ENCODE measurements at places on chromosomes 3 and 15.

DNA sequence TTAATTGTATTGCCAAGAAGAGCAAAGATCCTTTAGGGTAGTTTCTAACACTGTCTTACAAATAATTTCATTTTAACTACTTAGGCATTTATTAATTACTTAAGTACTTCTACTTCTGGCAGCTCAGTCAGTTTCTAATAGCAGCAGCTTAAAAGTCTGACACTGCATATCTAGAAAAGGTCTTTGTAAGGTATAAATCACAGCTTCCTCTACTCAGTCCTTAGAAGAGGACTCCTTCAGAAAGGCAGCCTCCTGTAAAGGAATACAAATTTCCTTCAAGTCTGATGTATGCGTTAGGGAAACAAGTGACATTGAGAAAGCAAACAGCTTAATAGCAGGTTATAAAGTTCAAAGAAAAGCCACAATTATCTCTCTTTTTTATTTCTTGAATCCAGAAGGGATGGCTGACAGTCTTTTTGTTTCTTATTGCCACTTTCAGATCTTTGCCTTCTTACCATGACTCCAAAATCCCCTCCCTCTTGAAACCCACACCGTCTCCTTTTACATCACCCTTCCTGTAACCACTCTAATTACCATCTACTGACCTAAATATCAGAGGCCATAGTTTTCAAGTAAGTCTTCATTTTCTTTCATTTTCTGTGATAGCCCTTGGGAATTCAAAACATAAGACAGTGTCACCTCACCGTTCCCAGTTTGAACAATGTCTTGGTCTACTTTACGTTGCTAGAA is 109.5 kb downstream of the CGGBP1 start:
- no peak for DNase-seq

DNA sequence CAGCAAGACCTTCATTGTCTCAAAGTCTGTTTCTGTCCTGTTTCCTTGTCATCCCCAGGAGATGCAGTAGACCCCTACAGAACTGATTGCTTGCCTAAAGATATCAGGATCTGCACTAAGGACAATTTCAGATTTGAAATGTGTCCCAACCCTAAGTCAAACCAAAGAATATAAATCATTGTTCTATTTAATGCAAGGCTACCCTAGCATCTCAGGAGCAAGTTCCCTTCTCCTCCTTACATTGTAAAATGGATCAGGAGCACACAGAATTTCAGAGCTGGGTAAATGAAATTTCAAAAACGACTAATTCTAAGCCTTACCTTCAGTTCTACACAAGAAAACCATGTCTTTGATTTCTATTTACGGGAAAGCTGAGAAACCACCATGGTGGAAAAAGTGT is 360.9 kb upstream of the KCNH8 start:
- DNase-seq: no peak

- no peak for DNase-seq
These were observed 21.7 kb upstream of the CCDC39 start for GRCh38 chr3:180700941-180701340.

DNA sequence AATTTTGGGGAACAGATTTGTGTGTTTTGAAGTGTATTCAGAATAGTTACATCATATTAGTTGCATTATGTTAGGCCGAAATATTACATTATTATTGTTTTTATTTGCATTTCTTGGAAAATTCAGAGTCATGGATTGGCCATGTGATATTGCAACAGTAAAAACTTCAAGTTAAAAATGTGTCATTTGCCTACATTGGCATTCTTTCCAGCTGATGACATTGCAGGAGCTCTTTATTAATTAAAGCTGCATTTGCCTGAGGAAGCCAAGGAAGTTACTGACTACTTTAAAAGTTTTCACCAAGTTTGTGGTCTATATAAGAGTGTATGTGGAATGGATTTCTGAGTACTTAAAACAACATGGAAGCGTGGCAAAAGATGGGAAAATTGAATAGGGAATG is 726.4 kb upstream of the SGO1 start:
- DNase-seq: no peak

- DNase-seq: no peak
These were observed 233.3 kb downstream of the RBMS3 start for GRCh38 chr3:29514170-29514569.

- DNase-seq: no peak
These were observed 15.7 kb downstream of the GOLIM4 start for GRCh38 chr3:168080022-168080421.

DNA sequence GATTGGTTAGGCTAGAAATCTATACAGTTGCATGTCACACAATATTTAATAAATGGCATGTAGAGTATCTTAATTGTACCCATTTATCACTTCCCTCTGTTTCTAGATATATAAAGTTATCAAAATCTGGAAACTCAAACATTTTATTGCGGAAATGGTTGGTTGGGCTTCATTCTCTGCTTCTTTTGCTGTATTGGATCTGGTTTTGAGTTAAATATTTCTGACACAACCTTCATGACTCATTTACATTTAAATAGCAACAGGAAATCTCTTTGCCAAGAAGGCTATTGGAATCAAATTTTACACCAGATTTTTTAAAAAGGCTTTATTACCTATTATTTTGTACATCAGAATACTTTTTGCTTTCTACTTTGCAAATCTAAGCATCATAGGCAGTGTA is 153.8 kb downstream of the EBLN2 start:
- no peak for DNase-seq

GRCh38 chr3:161316006-161316689 is 55.2 kb downstream of the SPTSSB start:
- DNase-seq: no peak

DNA sequence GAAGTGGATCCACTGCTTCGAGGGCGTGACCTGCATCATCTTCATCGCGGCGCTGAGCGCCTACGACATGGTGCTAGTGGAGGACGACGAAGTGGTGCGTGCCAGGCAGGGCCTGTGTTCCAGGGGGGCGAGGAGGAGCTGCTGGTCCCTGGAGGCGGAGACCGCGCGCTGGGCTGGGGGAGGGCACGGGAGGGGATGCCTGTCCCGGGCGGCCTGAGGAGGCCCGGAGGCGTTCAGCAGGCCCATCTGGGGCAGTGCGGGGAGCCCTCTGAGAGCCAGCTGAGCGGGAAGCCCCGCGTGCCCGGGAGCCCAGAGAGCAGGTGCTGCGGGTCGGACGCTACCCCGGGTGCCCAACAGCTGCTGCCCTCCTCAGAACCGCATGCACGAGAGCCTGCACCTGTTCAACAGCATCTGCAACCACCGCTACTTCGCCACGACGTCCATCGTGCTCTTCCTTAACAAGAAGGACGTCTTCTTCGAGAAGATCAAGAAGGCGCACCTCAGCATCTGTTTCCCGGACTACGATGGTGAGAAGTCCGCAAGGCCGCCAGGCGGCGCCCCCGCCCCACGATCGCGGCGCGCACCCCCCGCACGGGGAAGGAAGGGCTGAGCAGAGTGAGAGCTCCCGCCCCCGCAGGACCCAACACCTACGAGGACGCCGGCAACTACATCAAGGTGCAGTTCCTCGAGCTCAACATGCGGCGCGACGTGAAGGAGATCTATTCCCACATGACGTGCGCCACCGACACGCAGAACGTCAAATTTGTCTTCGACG is 2.9 kb downstream of the GNAT1 start:
- DNase-seq: no peak

- DNase-seq: no peak
These were observed 16.4 kb upstream of the PRR20G start for GRCh38 chr3:127304121-127304744.

- no peak for DNase-seq
These were observed 43.6 kb downstream of the RASA2 start for GRCh38 chr3:141530415-141530768.

DNA sequence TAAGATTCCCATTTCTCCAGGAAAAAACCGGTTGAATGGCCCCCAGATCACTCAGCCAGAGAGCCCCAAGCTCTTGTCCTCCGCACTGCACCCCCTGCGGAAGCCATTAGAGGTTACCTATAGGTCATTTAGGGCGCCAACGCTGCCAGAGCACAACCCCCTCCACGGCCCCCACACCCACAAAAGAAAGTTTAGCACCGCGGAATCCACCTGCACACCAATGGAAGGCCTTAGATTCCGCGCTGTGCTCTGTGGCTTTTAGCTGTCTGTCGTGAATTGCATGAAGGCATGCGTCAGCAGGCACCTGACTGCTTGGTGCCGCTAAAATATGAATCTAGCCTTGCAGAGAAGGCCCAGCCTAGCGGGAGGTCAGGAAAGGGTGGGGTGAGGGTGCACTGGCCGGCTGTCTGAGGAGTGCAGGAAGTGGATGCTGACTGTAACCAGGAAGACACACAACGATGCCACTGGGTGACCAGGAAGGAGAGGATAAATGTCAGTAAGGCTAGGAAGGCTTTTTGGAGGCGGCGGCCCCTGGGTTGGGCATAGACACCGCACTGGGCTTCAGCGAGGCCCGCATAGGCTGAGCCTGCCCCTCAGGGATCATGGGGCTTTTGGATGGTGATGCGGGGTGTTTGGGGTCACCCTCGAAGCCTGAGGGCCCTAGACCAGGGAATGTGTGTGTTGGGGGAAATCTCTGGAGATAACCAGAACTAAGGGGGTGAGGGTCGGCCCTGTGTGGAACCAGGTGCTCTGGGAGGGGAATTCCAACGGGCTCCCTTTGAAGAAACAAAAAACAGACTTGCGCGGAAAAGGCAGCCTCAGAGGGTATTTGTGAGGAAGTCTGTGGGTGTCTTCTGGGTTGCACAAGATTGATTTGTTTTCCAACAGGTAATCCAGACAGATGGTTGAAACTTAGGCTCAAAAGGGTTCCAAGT is 976 bp upstream of the NUP210 start:
- DNase-seq: no peak

- DNase-seq: no peak
These were observed 81.3 kb downstream of the CADPS start for GRCh38 chr3:62793946-62794345.

GRCh38 chr15:22808240-22808639 is 21.8 kb downstream of the NIPA1 start:
- DNase-seq: no peak

DNA sequence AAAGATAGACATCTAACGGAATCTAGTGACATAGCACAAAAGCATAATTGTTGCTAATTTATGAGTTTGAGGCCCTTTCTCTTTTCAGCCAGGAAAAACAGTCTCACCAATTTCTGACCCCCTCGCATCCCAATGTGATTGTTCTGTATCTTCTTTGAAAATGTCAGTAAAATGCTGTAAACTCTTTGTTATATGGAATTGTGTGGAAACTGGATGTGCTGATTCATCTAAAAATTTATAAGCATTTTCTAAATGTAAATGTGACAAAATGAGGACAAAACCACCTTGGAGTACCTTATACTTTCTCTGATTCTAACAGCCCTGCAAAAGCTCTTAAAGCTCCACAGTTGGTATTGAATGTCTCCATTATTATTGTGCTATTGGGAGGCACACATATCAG is 70.9 kb upstream of the MME start:
- no peak for DNase-seq
